ENCODE measurements at places on chromosomes 4 and X. TPM values are rescaled to one million over a fixed set of nuclear protein-coding genes. Genes with fewer than 3 reads are reported as not detected.
A peak's percentile ranks its signal among the peaks of the same experiment; 100 is the strongest.

- DNase-seq: peak; percentile 79
Measured at GRCh38 chr4:53490965-53491622, 100.2 kb downstream of the LNX1 start.

Gene CPZ
- 43.1 TPM for total RNA-seq

DNA sequence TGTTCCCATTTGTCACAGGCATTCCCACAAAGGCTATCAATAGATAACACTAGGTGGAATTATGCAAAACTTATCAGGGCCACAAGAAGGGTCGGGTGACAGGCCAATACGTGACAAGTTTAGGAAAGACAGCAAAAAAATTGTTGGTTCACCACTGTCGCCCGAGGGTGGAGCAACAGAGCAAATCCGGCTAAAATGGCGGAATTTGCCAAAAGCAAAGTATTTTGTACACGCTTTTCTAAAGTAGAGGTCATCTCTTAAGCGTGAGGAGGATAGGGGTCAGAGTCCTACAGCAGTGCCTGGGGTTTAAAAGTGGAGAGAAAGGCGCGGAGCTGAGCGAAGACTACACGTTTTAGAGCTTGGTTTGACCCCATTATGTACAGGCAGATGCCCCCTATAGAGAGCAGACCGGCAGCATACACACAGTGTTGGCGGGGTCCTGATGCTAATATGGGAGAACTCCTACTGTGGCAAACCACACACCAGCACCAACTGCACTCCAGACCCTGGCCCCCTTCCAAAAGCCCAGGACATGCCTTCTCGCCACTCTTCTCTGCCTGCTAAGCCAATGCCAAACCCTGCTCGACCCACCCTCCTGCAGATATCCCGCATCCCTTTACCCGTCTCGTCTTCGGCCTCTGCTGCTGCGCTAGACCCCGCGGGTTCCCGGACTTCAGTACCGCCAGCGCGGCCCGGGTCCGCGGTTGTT lies 733 bp downstream of the CCNA2 start:
- DNase-seq: peak; percentile 40

Gene SULT1B1
- total RNA-seq: not detected

DNA sequence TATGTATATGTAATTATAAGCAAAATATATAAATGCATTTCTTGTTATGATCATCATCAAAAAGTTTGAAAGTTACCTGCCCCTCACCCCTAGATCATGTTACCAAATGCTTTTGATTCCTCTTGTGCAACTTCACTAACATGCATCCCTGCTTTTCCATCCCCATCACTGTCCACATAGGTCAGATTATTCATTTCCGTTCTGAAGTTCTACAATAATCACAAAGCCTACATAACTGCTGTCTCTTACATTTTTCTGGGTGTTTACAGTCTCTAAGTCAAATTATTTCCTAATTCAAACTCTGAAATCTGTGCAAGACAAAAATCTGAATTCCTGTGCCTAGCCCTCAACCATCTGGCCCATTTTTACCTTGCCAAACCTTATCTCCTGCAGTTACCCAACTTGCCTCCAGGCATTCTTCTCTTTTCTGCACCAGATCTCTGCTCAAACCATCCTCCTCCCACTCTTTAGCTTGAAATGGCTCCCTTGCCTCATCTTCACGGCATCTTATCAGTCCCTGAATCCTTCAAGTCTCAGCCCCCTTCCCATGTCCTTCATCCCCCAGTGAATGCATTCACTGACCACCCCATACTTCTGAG lies 42.4 kb upstream of the SLC39A8 start:
- peak; percentile 26 for DNase-seq

Gene AMER1
- 10.9 TPM for total RNA-seq

- DNase-seq: no peak
Measured at GRCh38 chrX:131987252-131987651, 35.9 kb upstream of the STK26 start.

DNA sequence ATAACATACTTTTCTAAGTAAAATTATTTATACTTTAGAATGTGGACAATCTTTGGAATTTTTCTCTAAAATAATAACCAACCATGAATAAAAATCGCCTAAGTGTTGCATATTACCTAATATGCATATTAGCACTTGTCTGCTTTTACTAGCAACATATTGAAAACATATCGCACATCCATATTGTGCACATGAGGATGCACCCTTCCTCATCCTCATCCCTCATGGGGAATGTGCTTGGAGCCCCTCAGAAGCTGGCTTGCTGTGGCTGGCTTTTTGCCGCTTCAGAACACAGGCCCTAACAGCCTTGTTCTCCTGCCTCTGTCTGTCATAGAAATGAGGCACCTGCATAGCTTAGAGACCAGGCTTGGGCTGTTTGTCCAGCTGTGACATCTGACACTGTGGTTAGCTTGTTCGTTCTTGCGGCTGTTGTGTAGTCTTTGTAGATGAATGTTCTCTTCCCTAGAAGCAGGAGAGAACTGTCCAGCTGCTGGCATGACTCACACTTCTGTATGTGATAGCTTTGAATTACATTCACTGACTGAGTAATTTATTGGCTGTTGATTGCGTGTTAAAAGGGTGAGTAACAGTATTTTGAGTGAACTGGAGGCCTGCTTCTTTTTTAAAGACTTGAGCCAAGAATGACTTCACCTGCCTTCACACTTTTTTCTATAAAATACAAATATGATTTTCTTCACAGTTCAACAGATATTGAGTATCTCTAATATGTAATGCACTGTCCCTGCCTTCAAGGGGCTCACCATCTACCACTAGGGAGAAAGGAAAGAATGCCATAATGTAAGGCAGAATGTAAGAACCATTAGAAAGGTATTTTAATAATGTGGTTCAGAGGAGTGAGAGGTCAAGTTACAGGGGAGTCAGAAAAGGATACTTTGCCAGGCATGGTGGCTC lies 81.9 kb downstream of the HMGB2 start:
- peak; percentile 52 for DNase-seq

DNA sequence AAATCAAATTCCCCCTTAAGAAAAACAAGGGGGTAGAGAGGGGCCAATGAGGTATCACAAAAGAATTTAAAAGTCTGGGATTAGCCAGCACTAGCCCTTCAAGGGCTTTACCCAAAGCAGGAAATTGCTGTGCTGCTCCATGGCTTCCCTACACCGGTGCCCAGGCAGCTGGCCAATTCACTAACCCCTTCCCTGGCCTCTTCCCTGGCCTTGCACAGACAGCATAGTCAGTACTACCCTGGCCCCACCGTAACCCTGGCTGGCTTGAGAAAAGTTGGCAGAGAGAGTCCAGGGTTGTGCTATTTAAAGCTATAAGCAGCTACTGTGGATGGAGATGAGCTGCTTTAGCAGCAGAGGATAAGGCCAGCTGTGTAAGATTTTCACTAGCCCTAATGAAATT lies 43.1 kb downstream of the ADAMTS3 start:
- DNase-seq: no peak

DNA sequence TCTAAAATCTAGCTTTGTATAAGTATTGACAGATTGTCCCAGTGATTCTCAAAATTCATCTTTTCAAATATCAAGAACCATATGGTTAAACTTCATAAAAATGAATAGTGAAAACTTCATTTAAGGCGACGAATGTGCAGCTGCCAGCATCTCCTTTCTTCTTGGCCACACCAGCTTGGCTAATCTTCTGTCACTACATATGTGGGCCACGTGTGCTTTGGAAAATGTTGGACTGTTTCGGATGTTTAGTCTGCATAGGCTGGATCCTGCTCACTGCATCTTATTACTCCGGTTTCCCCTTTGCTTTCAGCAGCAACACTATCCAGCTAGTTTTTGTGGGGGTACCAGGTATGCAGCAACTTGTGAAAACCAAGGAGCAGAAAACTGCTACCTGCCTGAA lies 221.9 kb downstream of the BMPR1B start:
- no peak for DNase-seq

Measured in GM23338 (cell line).